NCI-H345 (cell line): ENCODE measurements at places on chromosomes 1 and 21.

DNA sequence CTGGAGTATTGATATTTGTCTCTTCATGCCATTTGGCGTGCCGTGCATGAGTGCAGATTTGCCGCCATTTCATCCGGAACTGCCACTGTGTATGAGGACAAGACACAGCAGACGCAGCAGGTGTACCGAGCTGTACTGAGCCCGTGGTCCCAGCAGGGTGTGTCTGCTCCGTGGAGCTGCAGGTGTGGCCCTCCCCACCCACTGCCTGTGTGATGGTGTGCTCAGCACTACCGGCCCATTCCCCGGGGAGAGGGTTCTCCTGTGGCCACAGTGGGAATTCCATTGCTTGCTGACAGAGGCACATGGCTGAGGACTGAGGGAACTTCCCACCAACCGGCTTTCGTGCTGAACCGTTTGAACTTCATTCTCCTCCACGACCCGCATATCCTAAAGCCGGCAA, 34.3 kb upstream of the COL6A1 start:
- peak; percentile 25 for DNase-seq

DNA sequence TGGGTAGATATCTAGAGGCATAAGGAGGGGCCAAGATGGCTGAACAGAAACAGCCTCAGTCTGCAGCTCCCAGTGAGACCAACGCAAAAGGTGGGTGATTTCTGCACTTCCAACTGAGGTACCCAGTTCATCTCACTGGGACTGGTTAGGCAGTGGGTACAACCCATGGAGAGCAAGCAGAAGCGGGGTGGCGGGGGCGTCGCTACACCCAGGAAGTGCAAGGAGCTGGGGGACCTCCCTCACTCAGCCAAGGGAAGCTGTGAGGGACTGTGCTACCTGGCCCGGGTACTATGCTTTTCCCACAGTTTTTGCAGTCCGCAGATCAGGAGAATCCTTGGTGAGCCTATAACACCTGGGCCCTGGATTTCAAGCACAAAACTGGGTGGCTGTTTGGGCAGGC, 26.0 kb downstream of the KIFAP3 start:
- no peak for DNase-seq

- no peak for DNase-seq
Measured at GRCh38 chr1:107451715-107452114, 310.9 kb downstream of the NTNG1 start.

DNA sequence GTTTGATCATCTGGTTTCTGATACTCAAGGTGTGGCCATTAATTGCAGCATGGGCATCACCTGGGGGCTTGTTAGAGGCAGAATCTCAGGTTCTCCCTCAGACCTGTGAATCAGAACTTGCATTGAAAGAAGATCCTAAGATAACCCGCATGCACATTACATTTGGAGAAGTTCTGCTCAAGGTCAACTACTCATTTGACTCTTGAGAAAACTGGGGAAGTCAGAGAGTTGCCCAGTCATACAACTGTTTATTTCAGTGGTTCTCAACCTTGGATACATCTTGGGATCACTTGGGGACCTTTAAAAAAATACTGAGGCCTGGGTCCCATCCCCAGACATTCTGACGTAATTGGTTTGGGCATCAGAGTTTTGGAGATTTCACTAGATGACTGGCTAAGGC, 30.5 kb downstream of the CAMTA1 start:
- no peak for DNase-seq

- no peak for DNase-seq
Measured at GRCh38 chr1:192581131-192581927, 5.8 kb downstream of the RGS1 start.

- no peak for DNase-seq
Measured at GRCh38 chr1:10635992-10636391, 160.5 kb downstream of the CASZ1 start.

GRCh38 chr1:215095524-215095923, 13.0 kb downstream of the KCNK2 start:
- DNase-seq: no peak

DNA sequence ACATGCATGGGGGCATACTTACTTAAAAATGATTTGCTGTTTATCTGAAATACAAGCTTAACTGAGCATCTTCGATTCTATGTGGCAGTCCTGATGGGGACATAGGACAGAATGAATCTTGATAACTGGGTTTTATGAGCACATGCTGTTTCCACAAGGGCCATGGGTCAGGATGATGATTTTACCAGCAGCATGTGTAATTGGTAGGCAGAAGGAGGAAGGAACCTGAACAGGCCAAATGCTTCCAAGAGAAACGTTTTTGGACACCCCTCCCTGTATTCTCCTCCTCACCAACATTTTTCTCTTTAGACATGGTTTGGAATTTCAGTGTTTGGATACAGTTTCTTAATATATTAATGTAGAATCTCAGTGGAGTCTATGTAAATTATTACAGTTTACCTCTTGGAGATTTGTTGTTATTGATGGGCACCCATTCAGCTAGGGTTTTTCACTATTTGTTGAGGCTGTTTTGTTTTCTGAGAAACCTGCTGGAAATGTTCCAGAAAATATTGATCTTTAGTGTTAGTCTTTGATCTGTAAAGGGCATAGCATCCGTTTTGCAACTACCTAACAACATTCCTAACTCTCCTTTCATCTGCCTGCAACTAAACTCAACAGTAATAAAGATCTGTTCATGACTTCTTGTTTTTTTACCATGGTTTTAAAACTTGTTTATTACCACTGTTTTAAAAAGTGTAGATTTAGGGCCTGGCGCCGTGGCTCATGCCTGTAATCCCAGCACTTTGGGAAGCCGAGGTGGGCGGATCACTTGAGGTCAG, 42.0 kb downstream of the TBCE start:
- DNase-seq: no peak

DNA sequence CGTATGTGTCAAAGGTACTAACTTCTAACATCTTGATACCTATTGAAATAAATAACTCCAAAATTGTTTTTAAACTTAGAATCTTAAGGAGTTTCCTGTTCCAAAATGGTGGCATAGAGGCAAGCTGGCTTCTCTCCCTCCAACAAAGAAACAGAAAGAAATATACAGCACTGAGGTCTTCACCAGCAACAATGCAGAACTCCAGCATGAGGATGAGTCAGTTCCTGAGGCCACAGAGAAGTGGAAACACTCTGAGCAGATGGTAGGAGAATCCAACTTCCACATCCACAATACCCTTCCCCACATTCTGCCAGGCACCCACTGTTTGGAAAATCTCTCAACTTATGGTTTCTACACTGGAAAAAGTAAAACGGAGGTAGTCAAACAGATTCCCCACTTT, 12.2 kb upstream of the PPIH start:
- no peak for DNase-seq
